Kasumi-1 (cell line): ENCODE measurements at places on chromosomes 5 and 9.

- DNase-seq, result no peak
Observed at GRCh38 chr9:69130456-69131441, 43.3 kb upstream of the TJP2 start.

- peak; percentile 20 for DNase-seq
Observed at GRCh38 chr9:128254855-128255759, 20.7 kb downstream of the GOLGA2 start.

DNA sequence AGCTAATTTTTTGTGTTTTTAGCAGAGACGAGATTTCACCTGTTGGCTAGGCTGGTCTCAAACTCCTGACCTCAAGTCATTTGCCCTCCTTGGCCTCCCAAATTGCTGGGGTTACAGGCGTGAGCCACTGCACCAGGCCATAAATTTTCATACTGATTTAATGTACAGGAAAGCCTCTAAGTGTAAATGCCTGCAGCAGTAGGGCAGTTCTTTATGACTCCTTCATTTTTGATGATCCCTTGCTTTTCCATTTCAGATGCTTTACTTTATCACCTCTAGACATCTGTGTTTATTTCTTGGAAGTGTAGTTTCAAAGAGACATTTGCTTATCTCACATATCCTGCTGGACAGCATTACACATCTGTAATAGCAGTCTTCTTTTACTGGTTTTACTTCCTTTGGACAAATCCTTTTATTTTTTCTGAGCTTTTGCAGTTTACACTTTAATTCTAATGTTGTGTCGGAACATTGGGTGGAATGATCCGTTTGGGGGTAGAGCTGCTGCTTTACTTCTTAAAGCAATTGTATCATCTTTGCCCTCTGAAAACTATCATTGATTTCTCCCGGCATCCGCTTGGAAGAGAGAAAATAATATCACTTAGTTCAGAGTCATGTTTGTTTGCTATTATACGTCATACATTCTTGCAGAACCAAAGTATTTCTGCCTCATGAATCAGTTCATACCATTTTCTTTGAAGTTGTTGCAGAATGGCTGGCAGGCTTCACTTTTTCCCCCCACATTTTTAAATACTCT is 36.0 kb downstream of the SCGB3A1 start:
- DNase-seq, result no peak

DNA sequence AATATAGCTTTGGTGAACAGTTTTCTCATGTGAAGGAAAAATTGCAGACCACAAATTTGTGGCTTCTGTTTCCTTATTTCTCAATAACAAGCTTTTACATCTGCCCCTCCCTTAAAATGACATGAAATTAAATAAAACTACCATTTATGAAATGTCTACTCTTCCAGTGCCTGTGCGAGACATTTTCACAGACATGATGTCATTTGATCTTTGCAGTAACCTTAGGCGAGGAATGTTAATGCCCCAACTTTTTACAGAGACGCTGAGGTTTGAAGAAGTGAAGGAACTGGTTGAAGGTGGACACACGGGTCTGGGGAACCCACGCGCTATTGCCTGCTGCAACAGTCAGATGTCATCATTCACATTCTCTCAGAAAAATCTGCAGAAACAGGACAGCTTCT is 61.5 kb downstream of the OSTF1 start:
- DNase-seq, result no peak

- peak; percentile 33 for DNase-seq
Observed at GRCh38 chr5:85077581-85077980, 692.9 kb upstream of the EDIL3 start.

DNA sequence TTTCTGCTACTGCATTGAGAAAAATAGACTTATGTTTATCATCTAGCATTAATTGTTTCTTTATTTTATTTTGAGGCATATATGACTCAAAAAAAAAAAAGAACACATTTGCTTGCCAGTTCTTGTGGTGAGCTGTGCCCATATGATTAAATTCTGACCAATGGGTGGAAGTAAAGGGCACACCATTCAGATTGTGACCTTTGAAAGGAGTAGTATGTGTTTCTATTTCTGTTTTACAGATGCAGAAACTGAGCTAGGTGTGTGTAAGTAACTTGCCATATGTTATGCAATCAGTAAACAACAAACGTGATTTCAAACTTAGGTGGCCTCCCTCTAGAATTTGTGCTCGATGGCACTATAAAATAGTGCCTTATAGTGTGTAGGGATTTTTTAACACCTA is 368.1 kb upstream of the EDIL3 start:
- DNase-seq, result no peak
